Left renal pelvis (tissue), 4 donors: ENCODE measurements at places on chromosomes 12 and 14. TPM values are rescaled to one million over a fixed set of nuclear protein-coding genes. Genes with fewer than 3 reads are reported as not detected.

The PROX2 gene
- 1.1 TPM for polyA plus RNA-seq

The BBOF1 gene
- polyA plus RNA-seq = 17.3 TPM

The TTC5 gene
- 19.3 TPM for polyA plus RNA-seq

The GLT8D2 gene
- polyA plus RNA-seq = 89.8 TPM

The LTBP2 gene
- 9.6 TPM for polyA plus RNA-seq

The DCN gene
- 774 TPM for polyA plus RNA-seq

The KERA gene
- polyA plus RNA-seq = not detected

The VPS29 gene
- polyA plus RNA-seq = 136 TPM

The CLEC4C gene
- polyA plus RNA-seq = 0.15 TPM

The PTPN6 gene
- 18.1 TPM for polyA plus RNA-seq

The PLEKHD1 gene
- 3.4 TPM for polyA plus RNA-seq

The C12orf60 gene
- polyA plus RNA-seq = 1.4 TPM

The WNT1 gene
- polyA plus RNA-seq = not detected

The PTPRO gene
- 181 TPM for polyA plus RNA-seq

The KRT79 gene
- polyA plus RNA-seq = not detected

The B4GALNT1 gene
- polyA plus RNA-seq = 6.1 TPM

The TEX22 gene
- 1.1 TPM for polyA plus RNA-seq

The MLXIP gene
- 30.5 TPM for polyA plus RNA-seq

The LRRC9 gene
- 0.14 TPM for polyA plus RNA-seq

The GPR162 gene
- 29.7 TPM for polyA plus RNA-seq

The KRT83 gene
- not detected for polyA plus RNA-seq

The CCDC196 gene
- 0.34 TPM for polyA plus RNA-seq
